ENCODE measurements at places on chromosomes 16 and 17.

DNA sequence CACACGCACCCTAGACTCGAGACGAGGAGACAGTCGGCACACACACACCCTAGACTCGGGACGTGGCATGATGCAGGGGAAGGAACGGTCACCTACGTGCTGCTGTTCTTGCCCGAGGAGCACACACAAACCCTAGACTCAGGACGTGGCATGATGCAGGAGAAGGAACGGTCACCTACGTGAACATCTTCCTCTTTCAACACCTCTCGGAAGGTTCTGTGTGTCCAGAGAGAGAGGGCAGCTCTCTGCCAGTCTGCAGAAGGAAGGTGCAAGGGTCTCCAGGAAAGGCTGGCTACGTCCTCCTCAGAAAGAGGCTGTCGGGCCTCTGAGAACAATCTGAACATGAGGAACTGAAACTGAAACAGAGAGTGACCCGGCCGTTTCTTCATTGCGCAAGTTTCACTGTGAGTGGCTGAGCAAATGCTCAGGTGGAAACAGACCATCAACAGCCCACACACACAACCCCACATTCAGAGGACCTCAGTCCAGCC lies 43.4 kb downstream of the ZNF276 start:
- peak; percentile 37 for DNase-seq

GRCh38 chr16:83887080-83887479 lies 11.8 kb upstream of the MLYCD start:
- DNase-seq: no peak

DNA sequence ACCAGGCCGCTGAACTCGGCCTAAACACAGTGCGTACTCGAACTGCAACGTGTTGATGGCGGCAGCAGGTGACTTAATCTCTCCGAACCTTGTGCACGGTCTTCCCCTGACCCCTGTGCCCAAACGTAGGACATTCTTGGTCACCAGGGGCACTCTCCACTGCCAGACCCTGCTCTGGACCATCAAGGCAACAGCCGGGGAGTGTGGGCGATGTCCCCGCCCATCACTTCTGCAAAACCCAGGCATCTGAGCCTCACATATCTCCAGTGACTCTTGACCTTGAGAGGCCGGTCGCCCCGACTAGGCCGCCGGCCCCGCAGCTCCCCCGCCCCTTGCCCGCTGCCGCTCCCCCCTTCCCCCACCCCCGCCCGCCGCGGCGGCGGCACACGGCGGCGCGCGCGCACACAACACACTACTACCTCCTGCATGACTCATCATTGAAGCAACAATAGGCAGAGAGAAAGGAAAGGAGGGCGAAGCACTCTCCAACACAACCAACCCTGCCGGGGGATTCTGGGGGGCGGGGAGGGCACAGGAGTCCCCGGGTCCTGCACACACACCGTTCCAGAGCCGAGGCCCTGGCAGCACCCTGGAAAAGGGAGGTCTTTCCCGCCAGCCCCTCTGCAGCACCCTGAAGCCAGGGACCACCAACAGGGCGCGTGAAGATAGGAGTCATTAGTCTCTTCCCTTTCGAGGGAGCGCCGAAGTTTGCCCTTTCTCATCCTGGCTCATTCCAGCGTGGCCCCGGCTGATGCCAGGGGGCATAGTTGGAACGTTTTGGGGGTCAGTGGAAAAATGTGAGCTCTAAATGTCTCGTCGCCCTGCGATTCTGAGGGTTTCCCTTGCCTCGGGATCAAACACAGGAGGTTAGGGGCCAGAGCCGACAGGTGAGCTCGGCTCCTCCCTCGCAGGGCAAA lies 1.9 kb downstream of the MNT start:
- DNase-seq: peak; percentile 75

DNA sequence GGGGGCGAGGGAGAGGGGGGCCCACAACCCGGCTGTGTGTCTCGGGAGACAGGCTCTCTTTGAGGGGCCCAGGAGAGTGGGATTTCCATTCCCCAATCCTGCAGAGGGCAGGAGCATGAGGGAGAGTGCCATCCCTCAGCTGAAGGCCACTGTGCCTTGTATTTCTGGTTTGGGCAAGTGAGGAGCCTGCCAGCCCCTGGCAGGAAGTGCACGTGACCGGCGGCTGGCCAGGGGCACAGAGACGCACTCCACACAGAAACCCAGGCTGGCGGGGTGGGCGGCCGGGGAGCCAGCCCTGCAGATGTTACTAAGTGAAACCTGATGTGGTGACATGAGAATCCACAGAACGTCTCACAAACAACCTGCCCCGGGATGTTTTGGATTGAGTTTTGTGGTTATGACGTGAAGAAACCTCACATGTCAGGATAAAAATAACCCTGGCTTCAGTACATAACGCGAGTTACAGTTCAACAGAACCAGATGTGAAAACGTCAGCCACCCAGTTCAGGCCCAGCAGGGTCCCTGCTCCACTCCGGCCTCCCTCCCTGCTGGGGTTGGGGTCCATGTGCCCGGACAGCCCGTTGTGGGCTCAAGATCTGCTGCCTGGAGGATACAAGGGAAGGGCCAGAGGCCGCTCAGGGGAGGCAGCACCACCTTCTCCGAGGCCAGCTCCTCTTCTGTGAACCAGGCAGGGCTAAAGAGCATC lies 51.7 kb upstream of the MTSS2 start:
- peak; percentile 87 for DNase-seq

- DNase-seq: no peak
Measured at GRCh38 chr17:12388226-12388625, 277.5 kb upstream of the MYOCD start.

GRCh38 chr16:64051824-64052223 lies 1070.0 kb downstream of the CDH11 start:
- DNase-seq: no peak

Data from activated naive CD4-positive, alpha-beta T cell treated with anti-CD3 and anti-CD28 coated beads for 36 hours (primary cell).